NCI-H510A (cell line): ENCODE measurements at places on chromosomes 5 and 9.

- DNase-seq, result no peak
Measured at GRCh38 chr9:121876255-121876654, 216.9 kb downstream of the TTLL11 start.

DNA sequence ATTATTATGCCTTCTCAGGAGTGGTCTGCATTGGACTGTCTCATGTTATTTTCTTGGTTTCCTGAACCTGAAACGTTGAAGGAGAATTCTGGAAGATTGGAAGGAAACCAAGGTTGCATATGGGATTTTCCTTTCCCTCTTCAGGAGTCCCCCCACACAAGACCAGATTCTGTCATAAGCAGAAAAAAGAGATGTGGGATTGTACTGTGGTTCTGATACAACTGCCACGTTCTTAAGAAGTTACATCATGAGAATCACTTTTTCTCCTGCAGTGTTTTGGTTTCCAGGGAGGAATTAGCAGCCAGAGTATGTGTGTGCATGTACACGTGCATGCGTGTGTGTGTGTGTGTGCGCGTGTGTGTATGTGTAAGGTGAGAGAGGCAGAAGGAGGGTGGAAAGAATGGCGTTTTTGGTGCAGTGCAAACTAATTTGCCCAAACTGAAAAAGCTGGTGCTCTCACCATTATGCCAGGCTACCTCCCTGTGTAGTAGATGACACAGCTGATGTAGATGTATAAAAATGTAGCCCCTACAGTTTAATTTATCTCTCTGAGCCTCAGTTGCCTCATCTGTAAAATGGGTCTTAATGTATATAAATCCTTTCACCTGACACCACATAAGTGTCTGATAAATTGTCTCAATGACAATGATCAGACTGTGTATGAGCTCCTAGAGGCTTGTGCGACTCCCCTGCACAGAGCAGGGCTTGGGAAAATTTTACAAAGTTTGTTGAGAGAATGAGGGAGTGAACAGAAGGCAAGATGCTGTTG is 38.6 kb downstream of the RALGPS1 start:
- no peak for DNase-seq

- DNase-seq, result no peak
Measured at GRCh38 chr9:86168256-86168655, 68.9 kb upstream of the GOLM1 start.

GRCh38 chr9:72023596-72023995 is 36.8 kb downstream of the C9orf57 start:
- DNase-seq, result no peak

DNA sequence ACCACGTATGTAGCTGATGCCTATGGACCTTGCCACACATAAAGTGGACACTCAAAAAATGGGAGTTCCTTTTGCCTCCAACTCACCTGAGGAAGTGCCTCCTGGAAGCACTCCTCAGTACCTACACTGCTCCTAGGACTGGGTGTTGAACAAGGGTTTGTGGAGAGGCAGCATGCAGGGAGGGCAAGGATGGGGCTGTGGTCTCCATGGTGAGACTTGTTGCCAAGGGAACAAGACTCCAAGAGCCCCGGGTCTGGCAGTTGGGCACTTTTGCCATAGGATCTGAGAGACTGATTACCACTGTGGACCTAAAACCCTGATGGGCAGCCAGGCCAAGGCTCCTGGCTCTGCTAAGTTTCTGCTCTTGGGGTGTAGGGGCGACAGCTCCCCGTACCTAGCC is 6.9 kb upstream of the NR5A1 start:
- DNase-seq, result no peak

- DNase-seq, result no peak
Measured at GRCh38 chr5:1919750-1920149, 37.0 kb upstream of the IRX4 start.

DNA sequence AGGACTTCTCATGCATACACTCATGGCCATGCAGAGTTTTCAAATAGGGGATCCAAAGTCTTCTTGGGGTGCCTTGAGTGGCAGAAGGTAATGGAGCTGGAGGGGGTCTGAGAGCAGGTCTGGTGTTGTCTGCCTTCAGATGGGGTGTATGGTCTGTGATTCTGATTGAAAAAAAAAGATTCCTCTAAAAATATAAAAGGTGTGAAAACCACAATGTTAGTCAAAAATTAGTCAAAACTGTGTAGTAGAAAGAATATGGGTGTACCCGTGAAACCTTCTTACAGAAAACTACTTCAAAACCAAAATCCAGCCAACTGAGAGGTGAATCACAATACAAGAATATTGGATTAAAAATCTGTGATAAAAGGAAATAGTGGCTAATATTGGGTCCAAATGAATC is 20.1 kb downstream of the DOCK2 start:
- no peak for DNase-seq

GRCh38 chr5:171954721-171955120 is 51.7 kb downstream of the FBXW11 start:
- DNase-seq, result no peak

DNA sequence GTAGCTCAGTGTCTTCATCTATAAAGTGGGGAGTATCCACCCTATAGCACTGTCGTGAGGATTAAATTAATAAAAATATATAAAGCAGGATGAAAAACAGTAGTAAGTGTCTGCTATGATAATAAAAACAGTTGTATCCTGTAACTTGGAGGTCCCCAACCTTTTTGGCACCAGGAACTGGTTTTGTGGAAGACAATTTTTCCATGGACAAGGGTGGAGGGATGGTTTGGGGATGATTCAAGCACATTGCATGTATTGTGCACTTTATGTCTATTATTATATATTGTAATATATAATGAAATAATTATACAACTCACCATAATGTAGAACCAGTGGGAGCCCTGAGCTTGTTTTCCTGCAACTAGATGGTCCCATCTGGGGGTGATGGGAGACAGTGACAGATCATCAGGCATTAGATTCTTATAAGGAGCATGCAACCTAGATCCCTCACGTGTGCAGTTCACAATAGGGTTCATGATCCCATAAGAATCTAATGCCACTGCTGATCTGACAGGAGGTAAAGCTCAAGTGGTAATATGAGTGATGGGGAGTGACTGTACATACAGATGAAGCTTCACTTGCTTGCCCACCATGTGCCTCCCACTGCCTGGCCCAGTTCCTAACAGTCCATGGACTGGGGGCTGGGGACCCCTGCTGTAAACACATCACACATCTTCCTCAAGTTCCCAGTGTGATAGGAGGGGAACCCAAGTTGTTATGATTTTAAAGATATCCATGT is 177.4 kb upstream of the DAPK1 start:
- DNase-seq, result no peak

DNA sequence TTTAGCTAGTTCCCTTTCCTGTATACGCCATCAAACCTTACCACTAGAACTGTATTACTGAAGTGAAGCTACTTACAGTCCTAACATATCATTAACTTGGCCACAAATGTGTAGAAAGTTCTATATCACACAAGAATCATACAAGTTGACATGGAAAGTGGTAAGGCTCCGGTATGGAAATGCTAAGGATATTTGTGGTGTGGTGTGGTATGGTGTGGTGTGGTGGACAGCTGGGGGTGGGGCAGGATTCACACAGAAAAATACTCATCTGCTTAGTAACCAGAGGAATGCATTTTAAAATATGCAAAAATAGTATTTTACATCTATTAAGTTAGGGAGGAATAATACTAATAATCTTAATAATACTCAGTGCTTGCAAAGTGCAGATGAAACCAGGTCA is 69.4 kb downstream of the TRPC7 start:
- no peak for DNase-seq

GRCh38 chr9:106860721-106861639 is 2.0 kb upstream of the ZNF462 start:
- no peak for DNase-seq

GRCh38 chr5:77832166-77832770 is 56.1 kb upstream of the TBCA start:
- DNase-seq, result no peak

GRCh38 chr5:132353486-132353995 is 16.0 kb upstream of the SLC22A5 start:
- DNase-seq, result no peak
